ENCODE measurements at places on chromosomes 1 and 21. TPM values are rescaled to one million over a fixed set of nuclear protein-coding genes. Genes with fewer than 3 reads are reported as not detected.

DNA sequence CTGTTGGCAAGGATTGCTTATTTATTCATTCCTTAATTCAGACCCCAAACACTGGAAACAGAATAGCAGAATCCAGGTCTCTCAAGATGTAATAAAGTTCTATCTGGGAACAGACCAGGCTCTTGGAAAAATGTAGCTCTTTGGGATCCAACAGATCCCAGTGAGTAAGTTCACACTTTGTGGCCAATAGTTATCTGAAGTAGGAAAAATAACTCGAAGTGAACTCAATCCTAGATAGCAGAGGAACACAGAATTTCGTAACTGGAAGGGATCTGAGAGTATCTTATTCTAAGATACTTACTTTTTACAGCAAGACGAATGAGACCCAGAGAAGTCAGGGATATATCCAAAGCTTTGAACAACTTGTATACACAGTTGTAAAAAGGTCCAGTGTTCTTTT is 150.7 kb upstream of the CD34 start:
- no peak for DNase-seq

- DNase-seq, result no peak
Measured at GRCh38 chr1:10724052-10724494, 72.4 kb downstream of the CASZ1 start.

DNA sequence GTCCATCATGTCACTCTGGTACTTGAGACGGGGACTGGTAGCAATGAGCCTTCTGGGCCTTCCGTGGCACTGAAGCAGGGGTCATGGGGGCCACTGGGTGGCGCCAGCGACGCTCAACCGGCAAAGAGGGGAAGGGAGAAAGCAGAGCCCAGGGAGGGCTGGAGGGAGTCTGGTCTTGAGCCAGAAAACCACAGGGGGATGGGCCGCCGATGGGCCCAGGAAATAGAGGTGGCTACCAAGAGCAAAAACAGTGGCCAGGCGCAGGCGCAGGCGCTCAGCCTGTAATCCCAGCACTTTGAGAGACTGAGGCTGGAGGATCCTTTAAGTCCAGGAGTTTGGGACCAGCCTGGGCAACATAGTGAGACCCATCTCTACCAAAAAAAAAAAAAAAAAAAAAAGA is 21.8 kb downstream of the EXOC8 start:
- DNase-seq, result peak; percentile 73

DNA sequence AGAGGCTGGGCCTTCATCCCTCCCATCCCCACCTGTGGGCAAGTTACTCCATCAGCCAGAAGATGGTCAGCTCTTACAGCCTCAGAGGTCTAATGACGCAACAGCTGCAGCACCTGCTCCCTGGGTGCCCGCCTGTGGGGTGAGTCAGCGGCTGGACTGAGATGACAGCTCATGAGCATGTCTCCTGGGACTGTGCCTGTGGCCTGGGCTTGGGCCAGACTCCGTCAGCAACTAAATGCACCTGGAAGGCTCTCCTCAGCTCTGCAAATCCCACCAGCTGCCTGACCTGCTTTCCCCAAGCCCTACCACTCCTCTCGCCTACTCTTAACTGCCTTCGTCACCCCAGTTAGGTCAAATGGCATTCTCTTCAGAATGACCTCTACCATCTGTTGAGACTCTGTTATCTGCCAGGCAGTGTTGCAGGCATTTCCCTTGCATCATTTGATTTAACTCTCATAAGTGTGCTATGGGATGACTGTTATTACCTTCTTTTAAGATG is 47.7 kb downstream of the ETS2 start:
- DNase-seq, result no peak

GRCh38 chr1:83055391-83056170 is 943.4 kb downstream of the TTLL7 start:
- peak; percentile 55 for DNase-seq

DNA sequence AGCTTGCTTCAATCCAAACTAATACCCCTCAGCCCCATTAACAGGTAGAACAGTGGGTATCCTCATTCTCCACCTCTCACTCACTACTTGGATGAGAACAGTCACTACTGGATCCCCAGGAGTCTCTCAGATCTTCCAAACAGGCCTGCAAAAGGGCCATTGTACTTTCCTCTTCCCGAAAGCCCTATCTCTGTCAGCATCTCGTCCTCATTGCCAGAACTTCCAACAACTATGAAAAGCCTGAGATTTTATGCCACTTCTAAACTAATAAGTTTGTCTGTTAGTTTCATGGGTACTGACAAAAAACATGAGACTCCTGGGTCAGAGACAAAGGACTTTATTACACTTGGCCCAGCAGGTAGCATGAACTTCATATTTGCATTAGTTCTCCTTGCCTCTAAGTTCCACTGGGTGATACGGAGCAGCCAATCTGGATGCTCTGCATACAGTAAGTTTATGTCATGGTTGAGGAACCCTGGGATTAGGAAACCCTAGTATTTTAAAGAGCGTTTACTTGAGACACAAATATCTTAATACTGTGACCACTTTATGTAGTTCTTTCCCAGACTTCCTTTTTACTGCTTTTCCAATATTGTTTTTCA is 38.1 kb downstream of the VANGL2 start:
- DNase-seq, result no peak

GRCh38 chr1:17507915-17508314 is 31.6 kb upstream of the ARHGEF10L start:
- peak; percentile 18 for DNase-seq

DNA sequence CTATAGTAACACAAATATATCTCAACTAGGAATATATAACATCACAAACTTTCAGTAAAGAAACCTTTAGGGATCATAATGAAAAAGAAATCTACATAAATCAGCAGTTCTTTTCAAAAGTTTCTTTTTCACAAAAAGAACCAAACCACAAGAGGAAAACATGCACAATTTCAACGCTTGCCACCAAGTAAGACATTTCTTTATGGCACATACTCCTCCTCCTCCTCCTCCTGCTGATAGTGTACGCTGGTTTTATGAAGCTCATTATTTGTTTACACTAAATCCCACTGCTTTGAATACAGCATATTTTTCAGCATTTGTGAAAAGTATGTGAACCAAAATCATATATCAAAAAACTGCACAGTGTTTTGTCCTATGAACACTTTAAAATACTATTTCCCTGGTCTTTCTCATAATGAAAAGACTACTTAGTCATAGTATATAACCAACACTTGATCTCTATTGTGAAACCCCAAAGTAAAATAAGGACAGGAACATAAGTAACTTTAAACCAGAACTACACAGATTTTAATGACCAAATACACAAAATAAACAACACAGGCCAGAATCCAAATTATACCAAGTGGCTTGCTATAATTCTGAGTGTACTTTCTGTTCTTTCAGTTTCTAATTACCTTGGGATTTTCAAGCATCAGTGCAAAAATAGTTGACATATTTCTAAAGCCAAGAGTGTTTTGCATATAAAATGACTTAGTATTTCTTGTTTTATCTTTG is 184.2 kb downstream of the EIF4G3 start:
- DNase-seq, result no peak

- no peak for DNase-seq
Measured at GRCh38 chr1:35112668-35113067, 33.5 kb downstream of the ZMYM1 start.

DNA sequence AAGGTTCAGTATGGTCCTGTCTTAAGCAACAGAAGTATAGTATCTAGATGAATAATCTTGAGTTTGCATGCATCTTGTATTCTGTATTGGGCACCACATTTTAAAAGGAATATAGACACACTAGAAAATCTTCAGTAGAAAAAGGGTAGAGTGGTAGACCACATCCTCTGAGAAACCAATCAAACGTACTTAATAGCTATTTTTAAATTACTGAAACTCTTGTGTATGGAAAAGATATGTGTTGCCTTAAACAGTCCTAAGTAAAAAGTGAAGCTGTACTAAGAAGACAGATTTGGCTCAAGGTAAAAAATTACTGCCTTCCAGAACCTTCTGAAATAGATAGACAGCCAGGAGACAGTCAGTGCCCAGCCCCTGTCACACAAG is 3.1 kb downstream of the CTXND2 start:
- no peak for DNase-seq

GRCh38 chr1:18875796-18876128 is 16.3 kb upstream of the TAS1R2 start:
- no peak for DNase-seq

DNA sequence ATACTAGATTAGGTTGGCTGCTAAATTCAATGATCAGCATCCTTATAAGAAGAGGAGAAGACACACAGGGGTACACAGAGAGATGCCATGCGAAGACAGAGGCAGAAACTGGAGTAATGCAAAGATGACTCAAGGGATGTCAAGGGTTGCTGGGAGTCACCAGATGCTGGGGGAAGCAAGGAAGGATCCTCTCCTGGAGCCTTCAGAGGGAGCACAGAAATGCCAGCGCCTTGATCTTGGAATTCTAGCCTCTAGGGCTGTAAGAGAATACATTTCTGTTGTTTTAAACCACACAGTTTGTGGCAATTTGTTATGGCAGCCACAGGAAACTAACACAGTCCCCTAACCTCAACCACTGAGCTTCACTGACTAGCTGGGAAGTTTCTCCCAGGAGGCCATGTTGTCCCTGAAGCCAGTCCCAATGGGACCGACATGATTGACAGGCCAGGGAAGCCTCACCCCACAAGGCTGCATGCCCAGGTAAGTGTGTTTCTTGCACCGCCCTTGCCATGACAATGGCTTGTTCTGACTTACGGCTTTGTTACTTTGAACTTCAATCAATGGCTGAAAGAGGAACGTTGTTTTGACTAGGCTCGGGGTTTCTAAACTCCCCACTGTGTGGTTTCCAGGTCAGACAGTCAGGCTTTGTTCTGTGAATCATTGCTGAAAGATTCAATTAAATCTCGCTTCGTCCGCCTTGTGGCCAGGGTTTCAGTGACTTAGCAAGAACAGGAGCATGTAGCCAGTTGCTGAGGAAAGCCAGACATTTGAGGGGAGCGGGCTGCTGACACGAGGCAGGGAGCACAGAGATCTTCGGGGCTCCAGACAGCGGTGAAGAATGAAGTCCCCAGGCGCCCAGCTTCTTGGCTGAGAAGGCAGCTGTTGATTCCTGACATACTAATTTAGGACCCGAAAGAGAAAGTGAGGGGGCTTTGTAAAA is 62.3 kb downstream of the RUNX1 start:
- no peak for DNase-seq

DNA sequence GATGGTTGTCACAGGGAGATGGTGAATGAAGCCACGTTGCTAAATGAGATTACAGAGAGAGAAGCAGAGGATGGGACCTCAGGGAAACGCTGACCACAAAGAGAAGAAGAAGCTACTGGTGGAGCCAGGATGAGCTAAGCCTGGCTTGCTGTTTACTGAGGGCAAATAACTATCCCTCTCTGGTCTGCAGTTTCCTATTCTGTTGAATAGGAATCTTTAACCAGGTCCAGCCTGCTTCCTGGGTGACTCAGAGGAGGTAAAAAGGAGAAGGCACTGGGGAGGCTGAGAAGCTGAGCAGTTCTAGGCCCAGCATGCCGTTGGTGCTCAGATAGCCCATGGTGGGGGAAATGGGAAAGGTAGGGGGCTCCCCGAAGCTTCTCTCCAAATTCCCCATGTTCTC is 29.6 kb downstream of the DMBX1 start:
- DNase-seq, result peak; percentile 21

- DNase-seq, result no peak
Measured at GRCh38 chr1:43340559-43340958, 2.9 kb downstream of the MPL start.

- no peak for DNase-seq
Measured at GRCh38 chr1:39737546-39738169, 1.0 kb upstream of the PPIE start.

GRCh38 chr1:27000090-27000816 is 6.8 kb downstream of the TRNP1 start:
- no peak for DNase-seq

GRCh38 chr1:47942240-47942629 is 55.0 kb downstream of the TRABD2B start:
- DNase-seq, result no peak

DNA sequence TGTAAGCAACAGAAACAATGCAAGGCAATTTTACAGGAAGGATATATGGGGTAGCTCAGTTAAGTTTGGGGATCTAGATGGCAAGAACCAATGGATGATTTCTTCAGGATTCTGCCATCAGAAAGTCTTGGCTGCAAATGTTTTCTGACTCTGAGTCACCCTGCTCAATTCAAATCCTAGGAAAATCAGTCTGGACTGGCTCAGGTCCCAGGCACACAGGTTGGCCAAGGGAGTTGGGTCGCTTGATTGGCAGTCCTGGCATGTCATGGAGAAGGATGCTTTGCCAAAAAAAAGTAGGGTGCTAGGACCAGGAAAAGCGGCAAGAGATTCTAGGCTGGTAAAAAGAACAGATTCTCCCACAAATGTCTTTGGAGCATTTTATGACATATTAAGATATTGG is 28.9 kb upstream of the S1PR1 start:
- no peak for DNase-seq

GRCh38 chr1:36910886-36911540 is 123.3 kb downstream of the GRIK3 start:
- no peak for DNase-seq

DNA sequence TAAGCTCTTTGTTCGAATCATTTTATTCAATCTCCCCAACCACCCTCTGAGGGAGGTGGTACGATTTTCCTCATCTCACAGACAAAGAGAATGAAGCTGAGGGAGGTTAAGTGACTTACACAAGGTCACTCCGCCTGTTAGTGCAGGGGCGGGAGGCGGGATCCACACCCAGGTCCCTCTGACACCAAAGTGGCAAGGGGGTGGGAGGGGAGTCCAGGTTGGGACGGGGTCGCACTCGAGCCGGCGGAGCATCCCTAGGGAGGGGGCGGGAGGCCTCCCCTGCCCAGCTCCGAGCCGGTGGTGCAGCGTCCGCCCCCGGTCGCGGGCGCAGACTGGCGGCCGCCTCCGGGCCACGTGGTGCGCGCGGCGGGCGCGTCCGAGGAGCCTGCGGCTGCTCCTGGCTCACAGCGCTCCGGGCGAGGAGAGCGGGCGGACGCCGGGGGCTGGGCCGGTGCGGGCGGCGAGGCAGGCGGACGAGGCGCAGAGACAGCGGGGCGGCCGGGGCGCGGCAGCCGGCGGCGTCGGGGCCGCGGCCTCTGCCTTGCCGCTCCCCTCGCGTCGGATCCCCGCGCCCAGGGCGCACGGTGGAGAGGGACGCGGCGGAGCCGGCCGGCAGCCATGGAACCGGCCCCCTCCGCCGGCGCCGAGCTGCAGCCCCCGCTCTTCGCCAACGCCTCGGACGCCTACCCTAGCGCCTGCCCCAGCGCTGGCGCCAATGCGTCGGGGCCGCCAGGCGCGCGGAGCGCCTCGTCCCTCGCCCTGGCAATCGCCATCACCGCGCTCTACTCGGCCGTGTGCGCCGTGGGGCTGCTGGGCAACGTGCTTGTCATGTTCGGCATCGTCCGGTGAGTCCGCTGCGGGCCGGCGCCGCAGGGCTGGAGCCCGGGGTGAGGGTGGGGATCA is at the start of gene OPRD1:
Gene OPRD1, plus strand, starts transcription at position 405 of the 903 bp plus-strand sequence. Its CDS starts 214 bp downstream, at position 619.
- peak; percentile 30 for DNase-seq

GRCh38 chr1:31004231-31004621 is 61.3 kb downstream of the PUM1 start:
- no peak for DNase-seq

EXTL1 gene
- 0.07 TPM for total RNA-seq

AKNAD1 gene
- total RNA-seq, result 0.54 TPM

C1orf87 gene
- not detected for total RNA-seq

PPM1J gene
- total RNA-seq, result 0.52 TPM

PDC gene
- not detected for total RNA-seq

LRRC39 gene
- 0.81 TPM for total RNA-seq

GSTM3 gene
- 72.2 TPM for total RNA-seq

PRDX6 gene
- total RNA-seq, result 270 TPM

CELA2A gene
- total RNA-seq, result not detected

WRAP73 gene
- 41.8 TPM for total RNA-seq

OXCT2 gene
- total RNA-seq, result not detected

CIART gene
- total RNA-seq, result 3.5 TPM

COPA gene
- 134 TPM for total RNA-seq

All from A673 (cell line).